Transverse colon (tissue), 4 donors: ENCODE measurements at places on chromosomes 11 and 22.
A peak's percentile ranks its signal among the peaks of the same experiment; 100 is the strongest.

DNA sequence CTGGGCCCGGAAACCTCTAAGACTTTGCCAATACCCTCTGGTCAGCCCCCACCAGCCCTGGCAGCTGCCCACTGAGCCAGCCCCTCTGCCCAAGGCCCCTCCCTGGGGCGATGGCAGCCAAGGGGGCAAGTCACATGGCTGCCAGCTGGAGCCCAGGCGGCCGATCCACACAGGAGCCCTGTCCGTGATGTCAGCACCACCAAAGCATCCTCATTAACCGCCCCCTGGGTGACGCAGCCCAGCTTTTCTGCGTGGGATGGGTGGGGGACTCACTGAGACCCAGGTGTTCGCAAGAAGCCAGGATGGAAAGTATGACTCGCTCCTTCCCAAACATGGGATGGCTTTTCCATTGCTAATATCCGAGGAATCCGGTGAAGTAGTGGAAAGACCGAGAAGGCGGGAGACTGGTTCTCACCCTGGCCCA, 46.6 kb upstream of the WNT7B start:
- no peaks in the 10 kb centered on the region for H3K36me3 ChIP-seq
- peak; percentile 9 for DNase-seq
- peaks cover 7% of the 10 kb centered on the region for H3K4me1 ChIP-seq
- H3K27me3 ChIP-seq: no peaks in the 10 kb centered on the region
- peak overlapping the region; percentile 18 for H3K27ac ChIP-seq

DNA sequence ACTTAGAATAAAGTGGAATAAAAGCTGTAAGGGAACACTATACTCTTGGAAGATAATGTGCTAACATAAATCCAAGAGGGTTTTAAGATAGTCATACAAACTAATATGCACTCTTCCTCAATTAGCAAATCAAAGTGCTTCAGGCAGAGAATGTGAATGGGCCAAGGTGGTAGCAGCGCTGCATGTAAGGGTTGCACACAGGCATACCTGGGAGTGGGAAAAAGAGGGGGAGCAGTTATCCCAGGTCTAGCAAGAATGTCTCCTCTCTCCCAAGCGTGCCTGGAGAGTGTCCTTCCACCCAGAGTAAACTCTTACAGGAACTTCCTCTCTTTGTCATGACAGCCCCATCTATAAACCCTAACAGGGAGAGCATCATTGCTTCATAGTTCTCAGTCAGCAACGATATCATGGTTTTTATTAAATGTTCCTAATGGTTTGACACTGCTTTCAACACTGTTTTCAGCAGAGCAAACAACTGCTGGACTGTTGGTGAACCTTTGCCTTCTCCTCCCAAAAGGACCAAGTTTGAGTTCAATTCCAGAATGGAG, 61.6 kb downstream of the SYTL2 start:
- no peak overlapping the region for H3K4me3 ChIP-seq
- no peaks in the 10 kb centered on the region for H3K36me3 ChIP-seq
- no peaks in the 10 kb centered on the region for H3K27me3 ChIP-seq
- DNase-seq: no peak
- H3K4me1 ChIP-seq: peaks cover 4% of the 10 kb centered on the region
- no peak overlapping the region for H3K27ac ChIP-seq

GRCh38 chr11:57143459-57143858, 38.3 kb upstream of the LRRC55 start:
- no peak overlapping the region for H3K27ac ChIP-seq
- H3K27me3 ChIP-seq: no peaks in the 10 kb centered on the region
- no peak overlapping the region for H3K4me3 ChIP-seq
- no peaks in the 10 kb centered on the region for H3K36me3 ChIP-seq
- no peak for DNase-seq

DNA sequence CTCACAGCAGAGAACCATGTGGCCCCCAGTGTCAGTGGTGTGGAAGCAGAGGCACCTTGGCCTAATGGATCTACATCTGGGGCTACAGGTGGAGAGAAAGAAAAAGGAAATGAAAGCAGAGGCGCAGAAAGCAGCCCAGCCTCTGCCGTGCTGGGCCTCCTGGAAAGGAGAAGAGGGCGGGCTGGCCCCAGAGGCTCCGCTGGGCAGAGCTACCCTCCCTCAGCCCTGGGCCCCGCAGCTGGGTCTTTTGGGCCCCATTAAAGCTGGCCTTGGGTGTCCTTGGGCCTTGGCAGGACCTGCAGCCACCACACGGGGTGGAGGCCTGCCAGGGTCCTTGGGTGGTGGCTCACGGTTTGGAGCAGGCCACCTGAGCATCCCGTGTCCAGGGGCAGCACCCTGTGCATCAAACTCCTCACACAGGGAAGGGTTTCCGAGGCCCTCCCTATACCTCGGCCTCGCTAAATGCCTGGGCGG, 31.6 kb upstream of the GAL start:
- H3K4me1 ChIP-seq: no peaks in the 10 kb centered on the region
- H3K27me3 ChIP-seq: peaks cover 35% of the 10 kb centered on the region
- H3K27ac ChIP-seq: no peak overlapping the region
- no peak for DNase-seq
- no peak overlapping the region for H3K4me3 ChIP-seq

DNA sequence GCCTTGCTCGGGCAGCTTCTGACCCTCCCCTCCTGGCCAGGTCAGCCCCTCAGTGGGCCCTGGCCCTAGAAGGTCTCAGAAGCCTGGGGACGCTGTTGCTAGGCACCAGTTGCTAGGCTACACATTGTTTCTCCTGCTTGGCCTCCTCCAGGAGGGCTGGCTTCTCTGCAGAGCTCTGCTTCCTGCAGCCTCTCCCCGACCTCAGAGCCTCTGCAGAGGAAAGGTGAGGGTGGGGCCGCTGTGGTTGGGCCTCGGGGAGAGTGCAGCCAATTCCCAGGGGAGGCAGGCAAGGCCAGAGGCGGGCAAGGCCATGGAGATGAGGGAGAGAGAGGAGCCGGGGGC, 27.6 kb upstream of the LRRC10B start:
- H3K27ac ChIP-seq: no peak overlapping the region
- no peak overlapping the region for H3K4me3 ChIP-seq
- H3K27me3 ChIP-seq: no peaks in the 10 kb centered on the region
- peaks cover 6% of the 10 kb centered on the region for H3K4me1 ChIP-seq

GRCh38 chr11:95187723-95188122, 43.3 kb downstream of the SESN3 start:
- DNase-seq: no peak
- H3K27ac ChIP-seq: no peak overlapping the region
- H3K4me1 ChIP-seq: no peaks in the 10 kb centered on the region
- no peaks in the 10 kb centered on the region for H3K36me3 ChIP-seq
- no peak overlapping the region for H3K4me3 ChIP-seq
- H3K27me3 ChIP-seq: no peaks in the 10 kb centered on the region
